Hematopoietic multipotent progenitor cell treated with erythropoietin and hydrocortisone succinate and interleukin-3 and kit ligand, for 8 days (in vitro differentiated cells): ENCODE measurements at places on chromosomes 11 and 22.

DNA sequence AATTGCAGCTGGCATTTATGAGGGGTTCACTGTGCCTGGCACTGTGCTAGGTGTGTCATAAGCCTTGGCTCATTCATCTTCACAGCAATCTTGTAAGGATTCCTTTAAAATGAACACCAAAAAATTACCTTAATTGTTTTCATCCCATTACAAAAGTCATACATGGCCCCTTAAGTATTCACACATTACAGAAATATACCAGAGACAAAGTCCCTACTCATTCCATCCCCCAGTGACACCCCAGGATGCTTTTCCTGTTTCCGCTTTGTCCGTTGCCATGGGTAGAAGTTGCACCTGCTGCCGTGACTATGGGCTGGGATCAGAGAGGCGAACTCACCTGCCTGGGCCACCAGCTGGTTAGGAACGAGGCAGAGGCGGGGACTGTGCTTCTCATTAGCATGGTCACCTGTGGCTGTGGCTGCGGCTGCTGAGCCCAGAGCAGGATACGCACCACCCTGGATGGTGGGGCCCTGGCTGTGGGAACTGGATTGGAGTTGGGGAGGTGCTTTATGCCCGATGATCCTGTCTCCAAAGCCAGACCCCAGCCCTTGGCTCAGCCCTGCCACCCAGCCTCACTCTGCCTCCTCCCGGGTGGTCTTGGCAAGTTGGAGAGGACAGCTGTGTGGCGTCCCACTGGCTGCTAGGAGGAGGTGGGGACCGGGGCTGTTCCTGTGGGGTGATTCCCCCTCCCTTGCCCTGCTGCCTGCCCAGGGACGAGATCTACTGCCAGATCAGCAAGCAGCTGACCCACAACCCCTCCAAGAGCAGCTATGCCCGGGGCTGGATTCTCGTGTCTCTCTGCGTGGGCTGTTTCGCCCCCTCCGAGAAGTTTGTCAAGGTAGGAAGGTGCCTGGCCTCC is 60.8 kb downstream of the MYO7A start:
- no peak for DNase-seq

GRCh38 chr11:66467034-66467659 is 442 bp downstream of the PELI3 start:
- DNase-seq: no peak

DNA sequence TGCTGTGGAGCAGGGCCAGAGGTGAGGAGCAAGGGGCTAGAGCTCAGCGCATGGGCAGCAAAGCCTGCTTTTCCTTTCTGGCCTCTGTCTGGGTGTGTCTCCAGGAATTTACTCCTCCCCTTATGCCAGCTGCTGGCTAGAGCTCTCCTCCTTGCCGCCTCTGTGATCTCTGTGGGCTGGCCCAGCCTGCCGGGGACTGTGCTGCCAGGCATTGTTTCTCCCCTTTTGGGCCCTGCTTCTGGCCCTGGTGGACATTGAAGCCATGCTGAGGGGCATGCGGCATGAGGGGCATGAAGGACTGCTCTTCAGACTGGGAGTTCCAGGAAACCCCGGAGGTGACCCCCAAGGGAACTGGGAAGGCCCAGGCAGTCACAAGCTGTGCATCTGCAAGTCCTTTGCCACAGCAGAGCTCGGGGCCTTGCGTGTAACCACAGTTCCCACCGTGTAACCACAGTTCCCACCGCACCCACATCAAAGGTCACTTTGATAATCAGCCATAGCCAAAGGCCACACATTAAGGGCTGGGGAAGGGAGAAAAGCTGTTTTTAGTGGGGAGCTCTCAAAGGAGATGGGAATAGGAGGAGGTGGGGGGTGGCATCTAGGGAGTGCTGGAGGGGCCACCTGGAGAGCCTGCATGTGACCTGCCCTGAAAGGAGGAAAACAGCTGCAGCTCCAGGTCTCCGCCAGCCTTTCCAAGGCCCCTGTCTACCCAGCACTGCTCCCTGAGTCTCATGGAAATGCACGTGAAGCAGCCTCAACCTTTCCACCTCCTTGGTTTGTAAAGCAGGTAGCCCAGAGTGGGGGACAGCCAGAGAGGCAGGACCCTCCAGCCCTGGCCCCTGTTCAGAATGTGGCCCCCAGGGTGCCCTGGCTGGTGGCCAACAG is 62.3 kb downstream of the PPFIBP2 start:
- peak; percentile 2 for DNase-seq

DNA sequence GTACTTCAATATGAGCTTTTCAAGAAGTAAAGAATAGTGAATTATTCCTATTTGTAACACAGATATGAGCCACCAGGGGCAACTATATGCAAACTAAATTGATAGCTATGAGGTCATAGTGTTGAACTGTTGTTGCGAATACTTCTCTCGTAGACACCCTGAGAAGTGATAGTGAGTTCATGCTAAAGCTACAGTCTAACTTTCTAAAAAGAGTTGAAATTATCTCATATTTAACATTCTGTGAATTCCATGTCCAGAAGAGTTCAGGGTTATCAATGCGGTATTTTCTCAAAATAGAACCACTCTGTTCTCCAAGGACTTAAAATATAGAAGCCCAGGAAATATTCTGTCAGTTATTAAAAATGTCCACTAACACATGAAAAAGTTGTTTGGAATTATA is 185.4 kb downstream of the AASDHPPT start:
- no peak for DNase-seq

- DNase-seq: no peak
Measured at GRCh38 chr11:93783765-93784144, 327 bp upstream of the MED17 start.

GRCh38 chr11:69022260-69022659 is 9.2 kb upstream of the MRGPRF start:
- no peak for DNase-seq

DNA sequence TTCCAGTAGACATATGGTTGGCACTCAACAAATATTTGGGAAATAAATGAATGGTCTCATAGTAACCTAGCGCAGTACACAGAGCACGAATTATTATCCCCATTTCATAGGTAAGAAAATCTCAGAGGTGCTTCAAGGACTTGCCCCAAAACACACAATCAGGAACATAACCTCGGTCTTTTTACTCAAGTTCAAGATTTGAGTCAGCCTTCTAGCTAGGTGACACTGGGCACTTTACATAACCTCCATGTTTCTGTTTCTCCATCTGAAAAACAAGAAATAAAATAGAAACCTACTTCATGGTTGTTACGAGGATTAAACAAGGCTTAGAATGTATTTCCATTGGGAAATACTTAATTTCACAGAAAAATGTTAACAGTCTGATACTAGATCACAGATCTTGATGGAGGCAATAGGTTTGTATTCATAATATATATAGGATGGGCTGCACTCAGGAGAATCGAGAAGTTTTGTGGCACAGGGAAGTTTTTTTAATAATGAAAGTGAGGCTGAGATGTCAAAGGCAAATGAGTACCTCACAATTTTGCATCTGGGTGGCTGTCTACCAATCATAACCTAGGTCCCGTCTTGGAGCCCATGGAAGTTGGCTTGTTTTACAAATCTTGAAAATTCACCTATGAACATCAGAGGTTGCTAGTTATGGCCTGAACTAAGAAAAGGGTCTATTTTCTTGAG is 147.4 kb upstream of the ZC3H12C start:
- no peak for DNase-seq

DNA sequence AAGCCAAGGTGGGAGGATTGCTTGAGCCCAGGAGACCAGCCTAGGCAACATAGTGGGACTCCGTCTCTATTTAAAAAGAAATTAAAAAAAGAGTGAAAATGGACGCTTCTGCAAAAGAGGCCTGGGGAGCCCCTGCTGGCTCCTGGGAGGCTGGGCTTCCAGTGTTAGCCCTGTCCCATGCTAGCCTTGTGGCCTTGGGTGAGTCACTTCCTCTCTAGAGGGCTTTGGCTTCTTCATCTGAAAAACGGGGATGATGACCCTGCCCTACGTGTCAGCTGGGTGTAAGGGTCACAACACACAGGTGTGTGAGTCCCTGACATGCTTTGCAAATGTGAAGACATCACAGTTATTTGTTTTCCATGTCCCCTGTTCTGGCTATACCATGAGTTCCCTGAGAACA is 32.8 kb downstream of the FAM227A start:
- no peak for DNase-seq

GRCh38 chr11:46114961-46115360 is 6.3 kb downstream of the PHF21A start:
- no peak for DNase-seq

- no peak for DNase-seq
Measured at GRCh38 chr22:17802411-17802810, 28.1 kb upstream of the BID start.

DNA sequence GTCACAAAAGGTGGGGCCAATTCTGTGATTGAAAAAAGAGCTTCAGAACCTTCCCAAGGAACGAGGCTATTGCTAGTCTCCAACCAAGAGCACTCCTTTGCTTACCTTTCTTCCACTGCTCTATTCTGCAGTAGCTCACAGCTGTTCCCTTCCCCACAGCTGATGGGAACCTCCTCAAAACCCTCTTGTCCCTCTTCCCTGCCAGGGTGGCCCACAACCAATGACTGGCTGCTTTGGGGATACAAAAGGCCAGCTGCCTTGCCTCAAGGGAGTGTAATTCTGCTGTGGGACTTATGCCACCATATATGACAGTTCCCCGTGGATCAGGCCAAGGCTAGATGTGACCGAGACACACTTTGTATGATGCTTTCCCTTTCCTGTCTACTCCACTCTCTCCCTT is 15.0 kb downstream of the KCNE3 start:
- DNase-seq: no peak

- no peak for DNase-seq
Measured at GRCh38 chr11:1770061-1770460, 6.3 kb upstream of the CTSD start.

DNA sequence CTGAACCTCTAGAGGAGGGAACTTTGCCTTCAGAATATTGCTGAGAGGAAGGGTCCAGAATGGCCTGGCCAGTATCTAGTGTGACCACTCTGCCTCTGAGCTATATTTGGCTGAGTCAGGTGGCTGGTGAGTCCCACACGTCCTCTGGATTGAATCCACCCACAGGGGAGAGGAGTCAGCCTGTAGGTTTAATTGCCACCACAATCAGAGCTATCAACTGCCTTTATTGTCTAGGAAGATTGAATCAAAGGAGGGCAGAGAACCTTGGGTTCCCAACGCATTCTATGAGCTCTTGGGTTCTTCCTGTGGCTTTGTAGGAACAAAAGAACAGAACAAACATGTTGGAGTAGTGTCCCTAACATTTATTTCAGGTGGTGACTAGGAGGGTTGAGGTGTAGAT is 67.7 kb downstream of the ST3GAL4 start:
- DNase-seq: no peak

GRCh38 chr11:14230407-14230806 is 128.6 kb downstream of the RRAS2 start:
- DNase-seq: no peak

DNA sequence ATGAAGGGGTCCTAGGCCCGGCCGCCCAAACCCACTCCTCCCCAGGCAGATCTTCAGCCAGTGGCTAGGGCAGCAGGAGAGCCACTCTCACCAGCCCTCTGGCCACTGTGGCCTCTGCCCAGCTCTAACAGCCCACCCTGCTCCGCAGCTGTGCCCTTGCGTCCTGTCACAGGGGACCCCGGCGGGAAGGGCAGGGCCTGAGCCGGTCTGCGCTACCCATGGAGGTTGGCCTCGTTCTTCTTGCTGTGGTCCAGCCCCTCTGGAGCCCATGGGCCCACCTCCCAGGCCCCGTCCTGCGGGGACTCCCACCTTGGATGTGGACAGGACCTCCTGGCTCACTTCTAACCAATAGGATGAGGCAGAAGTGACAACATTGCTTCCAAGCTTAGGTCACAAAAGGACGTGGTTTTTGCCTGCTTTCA is 38.3 kb upstream of the TH start:
- DNase-seq: no peak

- DNase-seq: no peak
Measured at GRCh38 chr11:46719048-46719542, at the start of gene F2. TSS of gene F2 (plus strand) at chr11:46719213. CDS start at chr11:46719236, 23 bp downstream.

GRCh38 chr11:62725646-62726045 is 1.6 kb downstream of the HNRNPUL2 start:
- no peak for DNase-seq

- DNase-seq: no peak
Measured at GRCh38 chr22:38524429-38524828, 18.3 kb upstream of the DDX17 start.

- no peak for DNase-seq
Measured at GRCh38 chr11:125750629-125751028, 4.5 kb downstream of the PATE1 start.

- no peak for DNase-seq
Measured at GRCh38 chr22:34437140-34437539, 516.9 kb upstream of the LARGE1 start.

DNA sequence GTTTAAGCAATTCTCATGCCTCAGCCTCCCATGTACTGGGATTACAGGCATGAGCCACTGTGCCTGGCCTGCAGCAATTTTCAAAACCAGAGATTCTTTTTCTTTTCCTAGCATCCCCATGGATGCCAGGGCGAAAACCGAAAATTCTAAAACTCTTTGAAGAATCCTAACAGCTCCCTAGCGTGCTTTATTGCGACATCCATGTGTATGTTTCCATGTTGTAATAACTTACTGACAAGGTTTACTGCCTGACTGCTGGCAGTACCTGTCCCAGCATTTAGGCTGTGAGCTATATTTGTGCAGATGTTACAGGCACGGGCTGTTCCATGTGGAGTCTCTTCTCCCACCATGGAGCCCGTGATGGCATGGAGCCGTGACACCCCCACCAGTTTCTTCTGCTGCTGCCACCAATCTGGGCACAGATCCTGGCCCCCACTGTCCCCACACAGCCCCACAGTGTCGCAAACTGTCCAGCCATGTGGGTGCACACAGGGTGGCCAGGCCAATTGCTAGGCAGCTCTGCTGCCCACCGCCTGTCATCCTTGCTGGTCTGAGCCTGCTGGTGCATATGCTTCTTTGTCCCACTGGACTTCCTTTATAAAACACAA is 7.1 kb upstream of the TAB1 start:
- DNase-seq: no peak

DNA sequence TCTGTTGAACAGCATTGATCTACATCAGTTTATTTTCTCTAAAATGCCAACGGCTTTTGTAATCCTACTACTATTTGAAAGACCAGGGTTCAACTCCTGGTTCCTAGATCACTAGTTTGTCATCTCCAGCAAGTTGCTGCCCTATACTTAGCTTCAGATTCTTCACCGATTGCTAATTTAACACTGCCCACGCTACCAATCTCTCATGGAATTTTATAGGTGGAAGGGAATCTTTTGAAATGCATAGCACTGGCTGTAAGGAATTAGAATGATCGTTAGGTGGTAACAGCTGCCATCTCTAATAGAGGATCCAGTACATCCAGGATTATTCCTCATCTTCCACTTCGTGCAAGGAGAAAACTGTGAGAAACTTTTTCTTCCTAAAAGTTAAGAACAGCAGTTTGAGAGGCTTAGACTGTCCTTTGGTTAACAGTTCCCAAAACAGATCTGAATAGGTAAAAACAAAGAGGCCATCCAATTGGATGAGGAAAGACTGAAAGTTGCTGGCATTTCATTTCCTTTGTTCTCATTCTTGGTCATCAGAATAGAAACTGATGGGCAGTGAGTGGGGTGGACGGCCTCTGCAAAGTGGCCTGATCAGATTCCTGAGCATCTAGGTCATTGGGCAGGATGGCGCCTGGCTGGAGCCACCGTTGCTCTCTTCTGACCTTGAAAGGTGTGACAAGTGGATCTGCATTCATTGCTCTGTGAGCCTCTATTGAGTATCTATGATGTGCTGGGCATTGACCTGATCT is 236.3 kb upstream of the SORL1-AS1 start:
- DNase-seq: no peak
